ENCODE measurements at places on chromosomes 6 and 20.
A peak's percentile ranks its signal among the peaks of the same experiment; 100 is the strongest.

DNA sequence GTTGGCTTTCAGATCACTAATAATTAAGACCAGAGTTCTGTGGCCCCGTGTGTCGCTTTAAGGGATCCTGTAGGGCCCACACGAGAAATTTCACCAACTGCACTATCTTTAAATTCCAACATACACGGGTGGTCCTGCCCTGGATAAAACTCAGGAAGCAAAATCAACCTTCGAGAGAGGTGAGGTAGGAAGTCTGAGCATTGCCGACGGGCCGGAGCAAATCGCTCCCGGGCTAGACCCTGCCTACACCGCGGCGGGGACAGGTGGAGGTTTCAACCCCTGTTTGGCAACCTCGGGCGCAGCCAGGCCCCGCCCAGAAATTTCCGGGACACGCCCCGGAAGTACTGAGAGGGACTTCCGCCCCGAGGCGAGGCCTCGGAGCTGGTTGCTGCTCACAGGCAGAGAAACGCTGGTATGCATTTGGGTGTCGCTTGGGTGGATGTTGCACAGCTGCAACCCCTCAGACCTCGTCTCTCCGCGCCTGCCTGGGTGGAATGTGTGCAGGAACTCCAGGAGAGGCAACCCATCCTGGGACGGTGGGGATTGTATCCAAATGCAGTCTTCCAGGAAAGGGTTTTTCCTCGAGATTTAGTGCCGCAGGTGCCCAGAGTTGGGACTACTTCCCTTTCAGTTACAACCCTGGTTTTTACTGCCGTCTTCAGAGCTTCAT is 19.9 kb downstream of the ZKSCAN8 start:
- no peak for DNase-seq

- peak; percentile 43 for DNase-seq
Measured at GRCh38 chr6:137341681-137342195, 122.6 kb upstream of the IFNGR1 start.

DNA sequence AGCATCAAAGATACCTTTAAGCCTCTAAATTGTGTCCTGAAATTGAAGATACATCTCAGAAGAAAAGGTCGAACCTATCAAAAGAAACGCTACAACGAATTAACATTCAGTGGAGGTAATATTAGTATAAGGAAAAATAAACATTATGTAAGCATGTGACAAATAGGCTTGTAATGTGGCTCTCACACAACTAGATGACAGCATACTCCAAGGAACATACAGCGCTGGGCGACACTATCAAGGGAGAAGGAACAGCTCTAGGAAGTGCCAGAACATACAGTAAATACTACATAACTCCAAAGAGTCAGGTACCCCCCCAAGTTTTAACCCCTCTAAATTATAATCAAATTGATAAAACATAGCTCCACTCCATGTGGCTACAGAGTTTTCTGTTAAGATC is 103.5 kb downstream of the LAMP5 start:
- peak; percentile 43 for DNase-seq

DNA sequence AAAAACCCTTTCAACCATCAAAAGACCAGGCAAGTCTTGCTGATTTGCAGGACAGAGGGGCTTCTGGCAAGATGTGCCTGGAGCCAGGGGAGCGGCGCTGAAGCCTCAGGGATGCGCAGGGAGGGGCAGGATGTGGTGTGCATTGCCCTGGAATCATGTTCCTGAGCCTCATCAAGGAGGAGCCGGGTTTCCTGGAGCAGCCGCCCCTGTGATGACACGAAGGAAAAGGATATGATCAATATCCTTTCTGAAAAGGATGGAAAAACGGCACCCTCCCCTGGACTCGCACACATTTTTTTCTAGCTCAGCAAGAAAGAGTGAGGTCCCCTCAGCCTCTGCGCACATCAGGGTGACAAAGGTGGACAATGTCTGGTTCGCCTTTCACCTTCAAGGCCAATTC is 173.1 kb upstream of the SSTR4 start:
- DNase-seq: no peak

DNA sequence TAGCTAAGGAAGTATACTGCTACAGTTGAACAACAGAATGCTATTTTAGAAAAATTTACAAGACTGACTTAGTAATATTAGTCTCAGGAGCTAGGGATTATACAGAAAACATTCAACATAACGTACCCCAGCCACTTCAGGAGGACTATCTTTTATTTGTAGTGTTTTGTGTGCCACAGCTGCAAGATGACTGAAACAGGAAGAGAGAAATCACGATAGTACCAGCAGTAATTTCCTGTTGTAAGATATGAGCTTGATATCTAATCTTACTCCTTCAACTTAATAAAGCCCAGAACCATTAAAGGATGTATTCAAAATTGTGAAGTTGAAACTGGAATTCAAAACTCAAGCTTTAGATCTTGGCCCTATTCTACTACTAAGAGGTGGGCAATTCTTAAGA is 42.1 kb downstream of the SLC35A1 start:
- DNase-seq: no peak

GRCh38 chr6:153162646-153163045 is 31.6 kb upstream of the RGS17 start:
- DNase-seq: no peak

GRCh38 chr6:167229586-167229985 is 61.5 kb upstream of the UNC93A start:
- no peak for DNase-seq

- no peak for DNase-seq
Measured at GRCh38 chr6:43465948-43466347, 10.6 kb upstream of the DLK2 start.

GRCh38 chr6:18240230-18240629 is 24.1 kb downstream of the DEK start:
- DNase-seq: no peak

GRCh38 chr20:19749618-19750071 is 8.4 kb upstream of the RIN2 start:
- DNase-seq: no peak

DNA sequence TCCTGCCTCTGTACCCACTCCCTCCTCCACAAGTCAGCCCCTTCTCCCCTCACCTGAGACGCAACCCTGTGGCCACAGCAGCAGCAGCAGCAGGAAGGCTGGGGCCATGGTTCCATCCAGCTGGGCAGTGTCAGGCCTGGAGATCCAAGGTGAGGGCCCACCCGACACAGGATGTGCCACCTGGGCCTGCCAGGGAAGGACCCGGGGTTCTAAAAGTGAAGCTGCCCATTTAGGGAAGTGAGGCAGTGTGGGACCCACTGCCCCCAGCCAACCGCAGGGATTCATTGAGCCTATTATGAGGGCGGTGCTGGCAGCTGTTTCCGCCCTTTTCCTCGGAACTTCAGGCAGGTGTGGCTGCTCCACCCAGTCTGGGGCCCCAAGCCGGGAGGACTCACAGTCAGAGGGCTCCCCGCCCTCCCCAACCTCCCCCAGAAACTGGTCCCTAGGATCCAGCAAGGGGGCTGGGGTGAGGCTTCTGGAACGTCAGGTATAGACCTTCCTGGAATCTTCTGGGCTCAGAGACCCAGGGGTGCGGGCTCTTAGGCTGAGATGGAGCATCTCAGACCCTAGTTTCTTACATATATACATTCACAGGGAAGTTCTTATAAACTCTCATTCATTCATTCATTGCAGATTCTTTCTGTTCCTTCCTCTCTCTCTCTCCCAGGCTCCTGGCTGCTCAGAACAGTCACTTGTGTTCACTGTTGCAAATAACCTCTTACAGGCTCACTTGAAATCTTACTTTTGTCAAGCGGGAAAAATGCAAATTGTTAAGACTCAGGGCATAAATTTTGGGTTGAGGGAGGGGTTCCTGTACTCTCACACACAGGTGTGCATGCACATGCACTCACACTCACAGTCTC is at the start of gene TREML2:
Gene TREML2, minus strand, starts transcription at position 249 of the 863 bp plus-strand sequence. Its CDS starts 141 bp downstream, at position 108.
- no peak for DNase-seq

DNA sequence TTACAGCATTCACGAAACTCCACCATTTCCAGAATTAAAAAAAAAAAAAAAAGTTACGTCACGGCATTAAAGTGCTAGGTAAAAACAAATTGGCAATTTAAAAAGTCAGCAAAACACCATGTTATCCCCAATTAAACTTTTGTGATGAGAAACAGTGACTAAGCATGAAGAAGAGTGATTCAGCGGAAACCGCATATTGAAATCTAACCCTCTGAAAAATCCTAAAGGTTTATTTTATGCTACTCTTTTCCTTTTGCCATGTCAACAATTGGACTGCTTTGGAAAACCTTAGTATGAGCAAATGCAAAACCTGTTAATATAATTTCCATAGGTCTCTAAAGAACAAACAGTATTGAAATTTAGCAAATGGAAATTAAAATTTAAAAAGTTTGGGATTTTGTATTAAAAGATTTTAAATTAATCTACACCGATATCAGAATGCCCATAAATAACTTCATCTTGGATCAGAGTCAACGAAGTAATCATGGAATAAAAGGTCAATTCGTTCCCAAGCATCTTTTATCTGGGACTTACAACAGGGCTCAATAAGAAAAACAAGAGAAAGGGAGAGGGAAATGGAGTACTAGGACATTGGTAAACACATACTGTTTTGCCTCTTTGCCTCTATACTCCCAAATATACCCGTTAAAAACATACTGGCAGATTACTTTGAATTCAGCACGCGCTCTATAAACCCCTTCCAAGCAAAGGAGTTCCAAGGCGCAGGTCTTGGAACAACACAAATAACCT is 1.1 kb downstream of the FBXO30 start:
- peak; percentile 35 for DNase-seq

DNA sequence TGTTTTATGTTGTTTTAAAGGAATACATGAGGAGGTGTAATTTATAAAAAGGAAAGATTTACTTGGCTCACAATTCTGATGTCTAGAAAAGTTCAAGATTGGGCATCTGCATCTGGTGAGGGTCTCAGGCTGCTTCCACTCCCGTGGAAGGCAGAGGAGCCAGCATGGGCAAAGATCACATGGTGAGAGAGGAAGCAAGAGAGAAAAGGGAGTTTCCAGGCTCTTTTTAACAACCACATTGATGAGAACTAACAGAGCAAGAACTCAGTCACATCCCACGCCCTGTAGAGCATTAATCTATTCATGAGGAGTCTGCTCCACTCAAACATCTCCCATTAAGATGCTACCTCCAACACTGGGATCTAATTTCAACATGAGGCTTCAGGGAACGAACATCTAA is 1666.3 kb downstream of the HACE1 start:
- DNase-seq: no peak

DNA sequence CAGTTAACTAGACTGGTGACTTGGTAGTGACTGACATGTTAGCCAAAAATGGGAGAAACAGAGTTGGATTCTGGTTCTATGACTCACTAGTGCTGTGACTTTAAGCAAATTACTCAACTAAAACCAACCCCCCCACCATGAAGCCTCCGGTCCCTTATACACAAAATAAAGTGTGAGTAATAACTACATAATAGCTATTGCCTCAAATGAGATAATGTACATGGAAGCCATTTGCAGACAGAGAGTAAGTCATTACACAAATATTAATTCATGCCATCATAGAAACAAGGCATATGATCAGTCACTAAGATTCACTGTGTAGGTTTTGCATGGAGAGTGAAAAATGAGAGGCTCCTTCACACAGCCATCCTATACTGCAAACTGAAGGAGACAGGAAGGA is 111.9 kb downstream of the HIVEP2 start:
- DNase-seq: peak; percentile 61

GRCh38 chr6:166640342-166641043 is 13.4 kb upstream of the RPS6KA2 start:
- no peak for DNase-seq

GRCh38 chr6:111377558-111378120 is 105.4 kb downstream of the REV3L start:
- no peak for DNase-seq

DNA sequence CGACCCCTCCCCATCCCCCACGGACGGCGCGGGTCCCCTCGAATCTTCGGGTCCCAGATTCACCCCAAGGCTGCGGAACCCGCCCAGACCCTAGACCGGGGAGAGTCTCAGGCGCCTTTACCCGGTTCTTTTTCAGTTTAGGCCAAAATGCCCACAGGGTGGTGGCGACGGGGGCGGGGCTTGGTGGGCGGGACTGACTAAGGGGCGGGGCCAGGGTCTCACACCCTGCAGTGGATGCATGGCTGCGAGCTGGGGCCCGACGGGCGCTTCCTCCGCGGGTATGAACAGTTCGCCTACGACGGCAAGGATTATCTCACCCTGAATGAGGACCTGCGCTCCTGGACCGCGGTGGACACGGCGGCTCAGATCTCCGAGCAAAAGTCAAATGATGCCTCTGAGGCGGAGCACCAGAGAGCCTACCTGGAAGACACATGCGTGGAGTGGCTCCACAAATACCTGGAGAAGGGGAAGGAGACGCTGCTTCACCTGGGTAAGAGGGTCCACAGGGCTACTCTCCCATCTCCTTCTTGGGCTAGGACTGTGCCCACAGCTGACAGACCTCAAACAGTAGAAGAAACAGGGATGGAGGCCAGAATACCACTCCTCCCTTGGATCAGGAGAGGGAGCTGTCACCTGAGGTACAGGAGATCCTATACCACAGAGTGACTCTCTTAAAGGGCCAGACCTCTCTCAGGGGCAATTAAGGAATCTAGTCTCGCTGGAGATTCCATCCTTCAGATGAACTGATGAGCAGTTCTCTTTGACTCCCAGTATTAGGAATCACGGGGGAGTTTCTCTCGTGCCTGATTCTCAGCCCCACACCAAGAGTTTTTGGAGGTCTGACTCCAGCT is 942 bp downstream of the HLA-E start:
- DNase-seq: peak; percentile 45

GRCh38 chr20:43700627-43701026 is 26.2 kb downstream of the GTSF1L start:
- no peak for DNase-seq

GRCh38 chr20:31527266-31527665 is 13.0 kb downstream of the HM13 start:
- no peak for DNase-seq

DNA sequence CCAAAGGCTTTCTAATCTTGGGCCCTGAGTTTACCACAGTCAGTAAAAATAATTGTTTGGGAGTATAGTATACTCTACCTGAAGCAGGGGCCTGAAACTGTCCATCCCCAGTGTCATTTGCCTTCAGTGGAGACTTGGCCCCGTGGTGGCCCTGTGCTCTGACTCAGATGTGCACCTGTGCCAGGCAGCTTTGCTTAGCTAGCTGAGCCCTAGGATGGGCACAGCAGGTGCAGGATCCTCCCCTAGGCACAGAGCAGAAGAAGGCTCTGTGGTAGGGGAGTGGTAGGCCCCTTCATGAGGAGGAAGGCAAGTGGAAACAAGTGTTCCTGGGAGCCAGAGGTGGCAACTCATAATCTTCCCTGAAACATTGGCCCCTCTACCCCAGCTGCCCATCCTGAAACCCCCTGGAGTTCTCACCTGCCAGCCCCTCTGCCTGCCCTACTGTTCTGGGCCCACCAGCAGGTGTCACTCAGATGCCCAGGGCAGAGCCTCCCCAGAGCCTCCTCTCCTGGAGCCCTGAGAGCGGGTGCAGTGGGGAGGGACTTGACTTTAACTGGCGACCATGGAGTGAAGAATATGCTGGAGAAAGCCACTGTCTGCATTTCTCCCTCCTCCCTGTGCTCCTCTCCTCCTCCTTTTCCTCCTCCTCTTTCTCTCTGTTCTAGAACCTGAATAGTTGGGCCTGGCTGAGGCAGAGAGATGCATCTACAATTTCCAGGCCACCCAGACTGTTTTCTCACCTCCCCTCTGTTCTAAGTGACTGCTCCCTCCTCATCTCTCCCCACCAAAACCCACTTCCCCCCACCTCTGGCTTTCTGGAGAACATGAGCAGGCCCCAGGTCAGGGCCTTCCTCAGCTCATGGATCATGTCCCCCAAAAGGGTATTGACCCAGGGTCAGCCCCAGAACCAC is 2.9 kb downstream of the CPNE5 start:
- no peak for DNase-seq

GRCh38 chr6:35808688-35809087 is 3.5 kb downstream of the LHFPL5 start:
- no peak for DNase-seq

Data from ACHN (cell line).